ENCODE measurements at places on chromosomes 12 and 14. TPM values are rescaled to one million over a fixed set of nuclear protein-coding genes. Genes with fewer than 3 reads are reported as not detected.
A peak's percentile ranks its signal among the peaks of the same experiment; 100 is the strongest.

LRRC10 gene
- total RNA-seq = not detected

AKT1 gene
- total RNA-seq = 196 TPM

DNA sequence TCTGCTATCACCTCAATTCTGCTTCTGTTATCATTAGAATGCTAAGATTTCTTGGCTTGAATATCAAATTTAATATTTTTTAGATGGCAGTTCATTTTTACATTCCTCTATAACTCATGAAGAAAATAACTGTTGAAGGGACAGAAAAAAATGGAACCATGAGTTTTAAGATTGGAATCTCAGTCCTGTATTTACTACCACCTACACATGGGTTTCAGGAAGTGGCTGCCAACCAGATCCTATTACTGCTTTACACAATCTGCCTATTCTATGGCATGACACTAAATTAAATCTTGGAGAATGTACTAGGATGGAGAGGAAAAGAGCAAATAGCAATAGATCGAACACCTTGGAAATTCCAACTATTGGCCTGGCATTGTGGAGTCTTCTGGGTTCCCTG lies 140.8 kb downstream of the DUSP6 start:
- DNase-seq = peak; percentile 29

- no peak for DNase-seq
These were observed 40.8 kb downstream of the GPR65 start for GRCh38 chr14:88045705-88046104.

DNA sequence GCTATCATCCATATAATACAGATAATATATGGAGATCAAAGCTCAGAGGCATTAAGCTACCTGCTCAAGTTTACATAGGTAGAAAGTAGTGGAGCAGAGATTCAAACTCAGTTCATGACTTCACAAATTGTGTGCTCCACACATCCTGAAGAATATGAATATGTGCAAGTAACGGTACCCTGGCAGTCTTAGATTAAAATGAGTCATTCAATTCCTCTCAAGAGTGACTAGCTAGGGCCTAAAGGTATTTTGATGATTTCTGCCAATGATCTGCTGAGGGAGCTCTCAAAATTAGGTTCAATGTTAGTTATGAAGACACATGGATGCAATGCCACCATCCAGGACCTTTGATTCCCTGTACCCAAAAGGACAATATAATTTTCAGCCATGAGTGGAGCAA lies 58.9 kb downstream of the GRIP1 start:
- peak; percentile 13 for DNase-seq

GRCh38 chr14:67851785-67852410 lies 32.3 kb downstream of the RAD51B start:
- DNase-seq = no peak

DNA sequence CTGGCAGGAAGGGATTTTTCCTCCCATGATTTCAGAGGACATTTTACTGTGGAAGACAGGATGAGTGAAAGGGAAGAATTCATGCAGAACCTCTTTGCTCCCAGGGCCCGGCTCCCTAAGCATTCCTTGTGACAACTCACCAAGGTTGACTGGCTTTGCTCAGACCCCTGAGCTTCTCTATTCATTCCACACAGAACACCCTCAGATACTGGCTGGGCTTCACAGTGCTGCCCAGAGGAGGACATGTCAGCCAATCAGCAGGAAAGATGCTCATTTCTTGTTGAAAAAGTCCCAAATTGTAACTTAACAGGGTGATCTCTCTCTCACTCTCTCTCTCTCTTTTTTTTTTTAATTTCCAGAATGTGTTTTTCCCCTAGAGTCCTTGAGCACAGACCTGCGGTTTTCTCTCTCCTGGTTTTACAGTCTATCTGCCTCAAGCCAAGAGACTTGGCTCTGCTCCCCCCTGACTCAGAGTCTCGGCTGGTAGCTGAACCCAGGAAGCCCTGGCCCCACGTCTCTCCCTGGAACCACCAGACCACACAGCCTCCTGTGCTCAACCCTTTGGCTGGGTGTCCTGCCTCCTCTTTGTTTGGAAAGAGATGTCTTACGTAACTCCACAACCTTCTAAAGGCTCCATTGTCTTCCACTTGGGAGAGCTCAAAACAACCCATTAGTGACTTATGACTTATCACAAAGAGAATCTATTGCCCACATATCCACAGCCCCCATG lies 43.9 kb downstream of the SSPN start:
- DNase-seq = peak; percentile 99

- DNase-seq = no peak
These were observed 78.6 kb downstream of the BHLHE41 start for GRCh38 chr12:26046203-26046602.

All from PC-3 (cell line).